Stimulated activated CD4-positive, alpha-beta T cell treated with anti-CD3 and anti-CD28 coated beads, Interleukin-1b, Interleukin-23, amount 100 ng/mL, for 4 hours (primary cell): ENCODE measurements at places on chromosomes 7 and 10.

GRCh38 chr7:54743580-54743979 lies 15.4 kb downstream of the SEC61G start:
- DNase-seq, result no peak

DNA sequence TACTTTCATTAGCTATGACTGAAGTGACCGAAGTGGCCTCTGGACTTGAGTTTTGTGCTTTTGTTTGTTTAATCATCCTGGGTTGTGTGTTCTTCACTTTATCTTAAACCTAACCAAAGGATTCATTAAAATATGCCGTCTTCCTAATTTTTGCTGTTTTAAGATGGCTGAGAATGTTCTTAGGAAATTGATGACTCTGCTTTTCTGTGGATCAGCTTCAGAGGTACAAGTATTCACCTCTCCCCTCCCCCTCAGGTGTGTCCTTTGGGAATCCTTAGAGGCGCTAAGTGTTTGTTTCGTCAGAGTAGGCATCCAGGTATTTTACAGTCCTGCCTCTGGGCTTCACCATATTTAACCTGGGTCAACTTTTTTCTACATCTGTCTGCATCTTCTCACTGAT lies 1.1 kb downstream of the CCDC126 start:
- DNase-seq, result no peak

- no peak for DNase-seq
These were observed 98.2 kb upstream of the PDGFA start for GRCh38 chr7:617614-618538.

DNA sequence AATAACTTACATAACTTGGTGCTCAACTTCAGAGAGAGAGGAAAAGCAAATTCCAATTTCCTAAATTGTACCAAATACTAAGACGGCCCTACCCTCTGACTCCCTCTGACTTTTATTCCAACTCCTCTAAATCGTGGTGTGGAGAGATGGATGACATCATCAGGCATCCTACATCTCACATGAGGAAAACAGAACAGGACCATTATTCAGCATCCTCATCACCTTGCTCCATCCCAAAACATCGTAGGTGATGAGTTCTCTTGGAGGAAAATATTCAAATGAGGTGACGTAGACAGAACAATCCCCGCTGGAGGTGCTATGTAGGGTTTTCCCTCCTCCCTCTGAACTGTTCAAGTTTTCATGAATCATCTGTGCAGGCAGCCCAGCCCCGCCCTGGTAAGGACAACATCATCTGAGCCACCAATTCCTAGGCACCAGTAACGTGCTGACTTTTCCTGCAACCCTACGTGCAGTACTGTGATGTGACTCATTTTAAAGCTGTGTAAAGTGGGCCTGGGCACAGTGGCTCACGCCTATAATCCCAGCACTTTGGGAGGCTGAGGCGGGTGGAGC lies 167.2 kb downstream of the CALN1 start:
- DNase-seq, result no peak

- DNase-seq, result no peak
These were observed 86.0 kb downstream of the RTKN2 start for GRCh38 chr10:62182595-62182994.

- no peak for DNase-seq
These were observed 153.2 kb downstream of the NRBF2 start for GRCh38 chr10:63286340-63286739.

DNA sequence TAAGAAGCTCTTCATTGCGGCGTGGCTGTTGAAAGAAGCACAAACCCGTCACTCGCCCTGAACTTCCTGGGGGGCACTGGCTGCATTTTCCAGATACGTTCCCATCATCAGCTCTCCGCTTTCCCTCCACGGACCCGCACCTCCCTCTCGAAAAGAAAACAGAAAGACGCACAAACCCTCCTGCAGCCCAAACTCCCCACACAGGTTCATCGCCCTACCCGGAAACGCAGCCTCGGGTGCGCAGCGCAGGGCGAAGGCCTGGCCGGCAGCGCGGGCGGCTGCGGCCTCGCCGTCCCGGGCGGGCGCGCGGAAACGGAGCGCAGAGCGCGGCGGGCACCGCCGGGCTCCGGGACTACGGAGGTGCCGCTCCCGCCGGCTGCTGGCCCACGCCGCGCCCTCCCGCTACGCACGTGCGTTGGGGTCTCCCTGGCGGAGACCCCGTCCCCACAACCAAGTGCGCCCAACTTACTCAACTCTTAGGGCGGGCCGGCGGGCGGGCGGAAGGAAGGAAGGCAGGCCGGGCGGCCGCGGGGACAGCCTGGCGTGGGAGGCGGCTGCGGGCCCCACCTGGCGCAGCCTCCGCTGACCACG lies 822 bp downstream of the ZNF800 start:
- DNase-seq, result peak; percentile 31

GRCh38 chr10:102375250-102375649 lies 20.3 kb upstream of the NFKB2 start:
- no peak for DNase-seq

- DNase-seq, result no peak
These were observed 85.6 kb downstream of the MICU1 start for GRCh38 chr10:72540193-72540807.

DNA sequence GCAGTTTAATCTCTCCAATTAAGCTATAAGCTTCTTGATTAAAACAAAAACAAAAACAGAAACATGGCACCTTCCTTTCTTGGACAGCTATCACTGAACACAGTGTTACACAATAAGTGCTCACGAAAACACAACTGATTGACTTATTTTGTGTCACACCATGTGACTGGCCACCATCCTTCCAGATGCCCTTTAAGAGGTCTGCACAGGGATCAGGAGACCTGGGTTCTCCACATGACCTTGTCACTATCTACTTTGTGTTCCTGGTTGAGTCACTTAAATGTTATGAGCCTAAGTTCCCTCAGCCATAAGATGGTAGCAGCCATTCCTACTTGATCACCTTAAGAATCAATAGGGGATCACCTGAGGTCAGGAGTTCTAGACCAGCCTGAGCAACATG lies 120.1 kb downstream of the HIPK2 start:
- no peak for DNase-seq

DNA sequence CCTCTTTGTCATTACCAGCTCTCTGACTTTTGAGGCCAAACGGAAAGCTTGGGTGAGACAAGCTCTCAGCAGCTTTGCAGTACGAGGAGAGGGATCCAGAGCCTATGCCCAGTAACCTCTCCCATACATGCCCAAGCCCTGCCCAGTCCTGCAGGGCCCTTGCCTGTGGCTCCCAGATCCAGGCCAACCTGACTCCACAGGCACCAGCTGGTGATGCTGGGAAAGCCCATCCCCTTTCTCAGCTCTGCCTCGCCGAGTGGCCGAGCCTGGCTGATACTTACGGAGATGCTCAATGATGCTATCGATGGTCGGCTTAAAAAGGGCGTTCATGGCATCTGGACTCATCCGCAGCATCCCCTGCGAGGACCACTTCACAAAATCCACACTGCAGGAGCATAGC lies 55.4 kb downstream of the PNLIPRP2 start:
- no peak for DNase-seq

GRCh38 chr10:109450702-109451101 lies 472.6 kb downstream of the XPNPEP1 start:
- no peak for DNase-seq

DNA sequence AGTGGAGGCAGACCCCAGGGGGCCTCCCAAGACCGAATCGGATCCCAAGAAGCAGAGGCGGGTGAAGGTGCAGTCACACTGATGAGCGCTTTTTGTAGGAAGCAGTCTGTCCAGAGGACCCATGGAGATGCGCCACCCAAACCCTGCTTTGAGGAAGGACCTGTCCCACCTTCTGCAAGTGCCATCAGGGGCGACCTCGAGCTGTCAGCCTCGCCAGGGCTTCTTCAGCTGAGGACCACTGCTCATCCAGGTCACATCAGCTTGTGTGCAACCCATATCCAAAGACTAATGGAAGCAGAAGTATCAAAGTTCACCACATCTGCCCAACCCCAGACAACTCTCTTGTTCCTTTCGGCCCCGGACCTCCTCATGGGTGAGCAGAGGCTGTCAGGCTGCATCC lies 61.5 kb downstream of the KCNH2 start:
- no peak for DNase-seq

DNA sequence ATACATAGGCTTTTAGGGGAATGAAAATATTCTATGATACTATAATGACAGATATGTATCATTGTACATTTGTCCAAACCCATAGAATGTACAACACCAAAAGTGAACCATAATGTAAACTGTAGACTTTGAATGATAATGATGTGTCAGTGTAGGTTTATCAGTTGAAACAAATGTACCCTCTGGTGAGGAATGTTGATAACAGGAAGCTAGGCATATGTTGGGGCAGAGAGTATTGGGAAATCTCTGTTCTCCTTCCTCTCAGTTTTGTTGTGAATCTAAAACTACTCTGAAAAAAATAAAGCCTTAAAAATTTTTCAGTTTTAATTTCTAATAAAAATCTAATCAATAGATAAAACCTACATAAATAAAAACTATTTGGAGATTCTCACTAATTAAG lies 36.9 kb downstream of the C1GALT1 start:
- DNase-seq, result no peak

DNA sequence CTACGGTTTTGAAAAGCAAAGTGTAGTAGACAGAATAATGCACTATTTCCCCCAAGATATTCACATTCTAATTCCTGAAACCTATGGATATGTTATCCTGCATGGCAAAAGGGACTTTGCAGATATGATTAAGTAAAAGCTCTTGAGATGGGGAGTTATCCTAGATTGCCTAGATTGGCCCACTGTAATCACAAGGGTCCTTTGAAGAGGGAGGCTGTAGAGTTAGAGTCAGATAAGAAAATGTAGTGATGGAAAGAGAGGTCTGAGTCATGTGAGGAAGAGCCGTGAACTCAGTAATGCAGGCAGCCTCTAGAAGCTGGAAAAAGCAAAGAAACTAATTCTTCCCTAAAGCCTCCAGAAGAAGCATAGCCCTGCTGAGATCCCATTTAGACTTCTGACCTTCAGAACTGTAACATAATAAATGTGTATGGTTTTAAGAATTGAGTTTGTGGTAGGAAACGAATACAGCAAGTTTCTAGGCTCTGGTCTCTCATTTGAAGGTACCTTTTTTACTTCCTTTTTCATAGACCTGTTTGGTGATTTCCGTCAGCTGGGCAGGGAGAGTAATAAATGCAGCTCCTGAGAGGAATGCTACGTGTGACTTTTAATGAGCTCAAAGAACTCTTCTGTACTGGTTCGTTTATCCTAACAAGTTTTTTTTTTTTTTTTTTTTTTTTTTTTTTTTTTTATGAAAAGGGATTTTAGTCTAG lies 41.9 kb upstream of the NXPH1 start:
- no peak for DNase-seq

DNA sequence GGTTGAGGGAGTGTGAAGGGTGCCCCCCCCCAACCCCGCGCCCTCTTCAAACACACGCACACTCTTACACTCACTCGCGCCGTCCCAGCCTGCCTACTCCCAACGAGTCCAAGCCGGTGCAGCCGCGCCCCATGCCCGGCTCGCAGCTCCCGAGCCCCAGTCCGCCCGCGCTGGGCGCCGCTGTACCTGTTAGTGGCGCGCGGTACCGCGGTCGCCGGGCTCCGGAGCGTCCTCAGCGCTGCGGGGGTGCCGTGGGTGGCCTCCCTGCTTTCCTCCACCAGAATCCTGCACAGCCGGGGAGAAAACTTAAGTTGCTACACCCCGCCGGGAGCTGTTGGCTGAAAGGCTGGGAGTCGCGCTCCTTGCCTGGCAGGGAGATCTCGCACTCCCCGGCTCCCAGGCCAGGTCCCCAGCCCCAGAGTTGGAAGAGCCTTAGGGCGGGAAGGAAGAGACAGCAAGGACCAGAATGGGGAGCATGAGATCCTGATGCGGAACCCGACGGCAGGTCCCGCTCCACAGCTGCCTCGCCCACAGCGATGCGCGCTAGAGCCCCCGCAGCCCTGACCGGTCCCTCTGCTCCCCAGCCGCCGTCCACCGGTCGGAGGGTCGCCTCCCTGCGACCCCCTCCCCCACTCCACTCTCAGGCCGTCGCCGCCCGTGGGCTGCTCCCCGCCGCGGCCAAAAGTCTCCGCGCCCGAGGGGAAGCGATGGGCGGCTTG lies 863 bp downstream of the ST8SIA6 start:
- DNase-seq, result no peak

DNA sequence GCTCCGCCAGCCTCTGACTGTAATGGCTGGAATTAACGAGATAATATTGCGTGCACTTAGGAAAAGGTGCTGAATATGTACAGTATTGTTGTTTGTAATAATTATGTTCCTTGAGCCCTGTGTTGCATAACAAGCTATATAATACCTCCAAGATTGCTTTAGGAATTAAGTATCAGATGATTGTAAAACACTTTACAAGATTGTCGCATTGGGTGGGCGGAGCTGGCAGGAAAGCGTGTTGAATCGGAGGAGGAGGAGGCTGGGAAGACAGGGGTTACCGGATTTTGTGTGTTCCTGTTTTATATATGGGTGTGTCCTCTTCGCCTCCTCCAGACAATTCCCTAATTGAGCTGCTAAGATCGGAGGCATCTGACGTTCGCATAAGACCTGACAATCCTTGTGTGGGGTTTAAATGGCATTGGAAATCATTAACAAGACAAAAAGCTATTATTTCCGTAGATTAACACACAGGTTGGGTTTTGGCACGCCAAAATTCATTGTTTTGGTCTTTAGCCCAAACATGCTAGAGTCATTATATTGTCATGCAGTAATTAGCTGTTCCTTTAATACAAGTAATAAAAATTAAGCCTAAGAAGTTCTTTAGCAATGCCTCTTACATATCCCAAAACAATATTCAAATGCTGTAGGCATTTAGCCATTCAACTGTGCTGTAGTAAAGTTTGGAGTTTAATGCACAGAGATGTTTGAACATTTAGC lies 192.9 kb upstream of the SH2B2 start:
- DNase-seq, result no peak

GRCh38 chr7:149723082-149723767 lies 50.2 kb downstream of the ZNF467 start:
- no peak for DNase-seq

- no peak for DNase-seq
These were observed 21.0 kb downstream of the SFMBT2 start for GRCh38 chr10:7389844-7390243.

- DNase-seq, result no peak
These were observed 51.5 kb downstream of the CHST15 start for GRCh38 chr10:124041675-124042445.

- no peak for DNase-seq
These were observed 233.8 kb upstream of the GRB10 start for GRCh38 chr7:51016546-51016945.
